Fibroblast of villous mesenchyme (primary cell): ENCODE measurements at places on chromosomes 12 and 14. TPM values are rescaled to one million over a fixed set of nuclear protein-coding genes. Genes with fewer than 3 reads are reported as not detected.

DNA sequence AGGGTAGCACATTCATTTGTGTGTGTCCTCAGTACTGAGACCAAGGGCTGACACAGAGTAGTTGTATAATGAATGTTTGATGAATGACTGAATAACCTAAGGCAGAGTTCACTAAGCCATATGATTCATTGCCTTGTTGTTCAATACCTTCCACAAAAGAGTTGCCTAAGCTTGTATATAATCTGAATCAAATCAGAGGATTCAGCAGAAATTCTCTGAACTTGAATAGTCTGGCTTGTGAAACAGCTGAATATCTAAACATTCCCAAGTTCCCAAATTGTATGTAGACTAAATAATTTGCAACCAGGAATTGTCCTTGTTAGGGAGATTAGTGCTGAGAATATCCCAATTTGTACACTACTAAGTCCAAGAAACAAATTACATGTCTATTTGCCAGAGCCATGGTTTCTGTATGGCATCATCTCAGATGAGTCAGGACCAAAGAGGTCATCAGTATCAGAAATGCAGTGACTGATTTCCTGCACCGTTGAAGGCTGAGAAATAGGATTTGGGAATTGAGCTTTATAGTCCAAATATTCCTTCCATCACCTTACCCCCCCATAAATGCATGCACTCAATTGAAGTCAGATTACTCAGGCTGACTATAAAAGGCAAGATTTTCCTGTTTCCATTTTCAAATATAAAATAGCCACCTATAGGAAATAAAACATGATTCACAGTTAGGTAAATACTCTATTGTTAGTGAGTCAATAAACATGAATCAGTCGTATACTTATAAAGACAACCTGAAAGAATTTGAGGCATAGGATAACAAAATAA lies 168.7 kb downstream of the PHLDA1 start:
- peak; percentile 59 for DNase-seq

Gene OASL
- under 0.01 TPM in 2 replicates for total RNA-seq

Gene KCNMB4
- total RNA-seq = 4.2 and 7.3 TPM in 2 replicates

Gene EFS
- 7.7 and 7.8 TPM in 2 replicates for total RNA-seq

DNA sequence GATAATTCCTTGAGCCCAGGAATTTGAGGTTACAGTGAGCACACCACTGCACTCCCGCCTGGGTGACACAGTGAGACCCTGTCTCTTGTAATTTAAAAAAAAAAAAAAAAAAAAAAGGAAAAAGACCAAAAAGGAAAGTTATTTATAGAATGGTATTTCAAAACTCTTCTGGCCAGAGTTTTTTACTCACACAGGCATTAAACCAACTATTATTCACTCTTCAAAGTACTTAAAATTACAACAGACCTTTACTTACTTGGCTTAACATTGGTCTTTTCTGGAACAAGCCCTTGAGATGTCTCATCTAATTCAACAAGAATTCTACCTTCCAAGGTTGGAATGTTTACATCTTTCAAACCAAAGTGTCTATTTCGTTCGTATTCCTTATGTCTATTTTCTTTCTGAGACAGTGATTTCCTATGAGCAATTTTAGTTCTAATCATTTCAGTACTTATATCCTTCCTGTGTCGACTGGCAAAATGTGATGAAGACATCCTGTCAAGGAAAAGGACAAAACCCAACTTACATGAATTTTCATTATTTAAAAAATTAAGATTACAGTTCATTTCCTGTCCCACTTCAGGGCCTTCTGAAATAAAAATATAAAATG lies 2.6 kb downstream of the DLGAP5 start:
- no peak for DNase-seq

Gene CD69
- not detected in 2 replicates for total RNA-seq

GRCh38 chr14:52370406-52370935 lies 56.4 kb downstream of the PTGER2 start:
- DNase-seq = no peak

GRCh38 chr12:91074154-91074709 lies 16.4 kb upstream of the KERA start:
- DNase-seq = no peak

DNA sequence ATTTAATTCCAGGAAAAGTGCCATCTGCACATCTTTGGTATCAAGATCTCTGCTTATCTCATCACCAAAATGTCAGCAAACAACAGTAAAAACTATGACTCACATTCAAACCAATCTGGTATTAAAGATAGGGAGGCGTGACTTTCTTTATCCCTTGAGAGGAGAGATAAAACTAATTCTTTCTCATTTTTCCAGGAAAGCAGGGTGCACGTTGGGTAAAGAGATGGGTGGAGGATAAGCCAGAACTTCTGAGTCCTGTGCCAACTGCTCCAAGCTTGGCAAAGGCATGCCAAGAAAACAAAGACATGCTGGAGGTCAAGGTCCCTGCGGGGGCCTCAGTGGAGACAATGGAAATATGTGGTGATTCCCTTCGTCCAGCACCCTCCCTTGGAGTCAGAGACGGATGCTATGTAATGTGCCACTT lies 225.8 kb upstream of the PLXNC1 start:
- no peak for DNase-seq

Gene MYF5
- not detected in 2 replicates for total RNA-seq
